ENCODE measurements at places on chromosomes 1 and 21. TPM values are rescaled to one million over a fixed set of nuclear protein-coding genes. Genes with fewer than 3 reads are reported as not detected.

DMRTB1 gene
- total RNA-seq = not detected

TM2D1 gene
- total RNA-seq = 34.5 TPM

OR2L2 gene
- not detected for total RNA-seq

ST6GALNAC3 gene
- total RNA-seq = 0.12 TPM

KCNN3 gene
- not detected for total RNA-seq

HRNR gene
- total RNA-seq = not detected

KMO gene
- not detected for total RNA-seq

RGS5 gene
- total RNA-seq = 1.9 TPM

TMPRSS3 gene
- not detected for total RNA-seq

SMIM1 gene
- total RNA-seq = 0.70 TPM

EPHX1 gene
- 45.7 TPM for total RNA-seq
